ENCODE measurements at places on chromosomes 2 and 18. TPM values are rescaled to one million over a fixed set of nuclear protein-coding genes. Genes with fewer than 3 reads are reported as not detected.

PCARE gene
- not detected for total RNA-seq

CHAC2 gene
- 5.2 TPM for total RNA-seq

LCT gene
- not detected for total RNA-seq

- no peak for DNase-seq
Measured at GRCh38 chr2:66753660-66754059, 318.7 kb downstream of the MEIS1 start.

DNA sequence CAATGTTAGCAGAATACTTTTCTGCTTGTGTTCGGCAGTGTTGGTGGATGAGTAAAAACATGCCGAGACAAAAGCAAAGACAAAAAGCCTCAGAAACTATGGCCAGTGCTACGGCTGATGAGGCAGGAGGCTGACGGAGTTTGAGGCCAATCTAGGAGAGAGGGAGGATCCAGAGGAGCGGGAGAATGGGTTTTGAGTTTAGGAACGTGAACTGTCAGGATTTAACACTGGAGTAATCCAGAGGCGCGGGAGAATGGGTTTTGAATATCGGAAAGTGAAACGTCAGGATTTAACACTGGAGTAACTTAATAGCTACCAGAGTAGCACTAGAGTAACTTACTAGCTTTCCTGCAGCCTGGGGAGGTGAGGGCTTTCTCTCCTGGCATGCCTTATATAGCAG, 37.4 kb downstream of the LYPD6B start:
- DNase-seq = peak; percentile 25

- no peak for DNase-seq
Measured at GRCh38 chr2:168633895-168634294, 168.5 kb upstream of the NOSTRIN start.

- peak; percentile 11 for DNase-seq
Measured at GRCh38 chr2:152176113-152176714, 651 bp upstream of the STAM2 start.

DNA sequence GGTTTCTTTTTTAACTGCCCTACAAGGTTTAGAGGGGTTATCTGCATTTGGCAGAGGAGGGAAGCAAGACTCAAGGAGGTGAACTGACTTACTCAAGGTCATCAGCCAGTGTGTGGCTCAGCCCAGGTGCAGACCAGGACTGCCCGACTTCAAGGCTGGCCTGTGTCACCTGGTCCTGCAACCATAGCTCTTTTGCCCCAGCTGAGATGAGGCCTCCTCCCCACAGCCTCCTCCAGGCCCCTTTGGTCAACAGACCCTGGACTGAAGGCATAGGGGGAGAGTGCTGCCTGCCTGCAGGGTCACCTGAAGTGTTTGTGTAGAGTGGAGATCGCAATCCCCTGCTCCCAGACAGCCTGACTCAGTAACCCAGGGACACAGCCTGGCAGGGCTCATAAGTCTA, 168.5 kb upstream of the GLI2 start:
- no peak for DNase-seq

Data from HFFc6 (cell line).